ENCODE measurements at places on chromosomes 12 and 14.

- no peak for DNase-seq
These were observed 24.7 kb upstream of the P2RX4 start for GRCh38 chr12:121184984-121185889.

GRCh38 chr12:124744659-124745464 is 118.8 kb downstream of the SCARB1 start:
- DNase-seq = peak; percentile 34

- DNase-seq = no peak
These were observed 12.1 kb downstream of the C14orf93 start for GRCh38 chr14:22997676-22998323.

DNA sequence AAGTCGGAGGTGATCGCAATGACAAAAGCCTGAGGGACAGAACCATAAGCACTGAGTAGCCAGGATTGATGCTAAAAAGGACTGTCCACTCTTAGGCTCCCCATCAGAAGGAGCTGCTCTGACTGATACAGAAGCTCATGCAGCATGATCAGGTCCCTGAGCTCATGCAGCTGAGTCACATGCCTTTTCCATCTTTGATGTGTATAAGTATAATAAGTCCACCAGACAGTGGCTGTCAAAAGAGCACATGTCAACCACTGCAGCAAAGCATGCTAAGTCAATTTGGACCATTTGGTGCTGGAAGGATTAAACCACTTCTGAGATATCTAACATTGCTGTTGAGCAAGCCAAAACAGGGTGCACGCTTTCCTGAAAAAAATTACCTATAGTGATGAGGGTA is 144.1 kb downstream of the NTF3 start:
- no peak for DNase-seq

DNA sequence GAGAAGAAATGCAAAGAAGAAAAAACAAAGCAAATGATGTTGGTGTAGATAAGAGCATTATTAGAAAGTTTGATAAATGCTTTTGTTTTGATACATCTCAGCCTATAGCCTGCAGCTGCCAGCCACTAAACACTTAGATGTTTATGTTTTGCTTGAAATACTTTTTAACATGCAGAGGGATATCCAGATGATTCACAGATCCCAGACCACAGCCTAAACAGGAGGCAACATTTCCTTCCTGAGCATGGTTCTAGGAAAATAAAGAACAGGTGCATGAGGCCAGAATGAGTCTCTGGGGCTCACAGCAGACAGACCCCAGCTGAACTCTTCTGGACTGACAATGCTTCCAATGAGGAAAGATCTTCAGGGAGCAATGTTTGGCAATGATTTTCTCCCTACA is 103.7 kb upstream of the EEA1 start:
- no peak for DNase-seq

- no peak for DNase-seq
These were observed 39.9 kb upstream of the MDGA2 start for GRCh38 chr14:47715330-47715729.

- DNase-seq = no peak
These were observed 4.6 kb downstream of the DTX1 start for GRCh38 chr12:113061061-113061694.

DNA sequence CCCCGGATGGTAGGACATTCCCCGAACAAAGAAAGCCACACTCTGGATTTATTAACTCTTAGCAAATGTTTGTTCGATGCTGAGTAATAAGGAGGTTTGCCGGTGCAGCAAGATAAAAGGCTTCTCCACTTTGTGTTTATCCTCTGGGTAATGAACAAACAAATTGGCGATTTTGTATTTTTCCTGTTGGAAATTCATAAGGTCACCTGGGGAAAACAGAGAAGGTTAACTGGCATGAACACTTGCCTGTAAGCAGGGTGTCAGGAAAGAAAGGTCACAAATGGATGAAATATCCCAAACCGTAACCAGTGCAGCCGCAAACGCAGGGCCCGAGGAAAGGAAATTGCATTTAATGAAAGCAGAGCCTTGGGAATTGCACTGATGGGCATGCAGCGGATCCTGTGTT is 132.8 kb downstream of the RMST start:
- DNase-seq = no peak

- no peak for DNase-seq
These were observed 54.7 kb upstream of the EIF5 start for GRCh38 chr14:103279142-103280025.

DNA sequence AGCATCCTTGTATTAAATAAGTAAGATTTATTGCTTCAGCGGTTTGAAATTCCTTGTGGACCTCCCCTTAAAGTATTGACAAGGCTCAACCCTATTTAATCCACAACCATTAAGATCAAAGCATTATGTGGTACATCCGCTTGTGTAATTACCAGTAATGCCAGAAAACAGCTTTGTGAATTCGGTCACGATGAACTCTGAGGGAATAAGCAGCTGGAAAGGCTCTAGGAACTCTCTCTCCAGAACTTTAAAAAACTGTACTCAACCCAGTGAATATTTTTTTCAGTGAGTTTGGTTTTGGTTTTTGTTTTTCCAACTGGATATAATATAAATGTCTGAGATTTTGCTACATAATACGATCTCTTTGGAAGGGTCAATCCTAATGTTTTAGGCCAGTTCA is 49.3 kb upstream of the DIO2 start:
- no peak for DNase-seq

DNA sequence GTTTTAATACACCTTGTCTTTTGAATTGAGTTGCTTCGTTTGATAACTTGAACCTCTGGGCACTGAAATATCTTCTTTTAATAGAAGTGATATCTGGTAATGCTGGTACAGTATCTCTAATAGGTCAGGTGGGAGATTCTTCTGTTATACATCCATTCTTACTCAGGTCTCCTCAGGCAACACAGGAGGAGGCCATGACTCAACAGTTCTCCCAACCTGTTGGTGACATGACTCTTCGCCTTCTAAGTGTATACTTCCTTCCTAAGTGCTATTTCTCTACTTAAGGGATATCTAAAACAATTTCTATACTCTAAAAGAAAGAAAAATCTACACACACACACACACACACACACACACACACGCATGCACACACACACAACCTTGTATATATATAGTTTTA is 509.1 kb downstream of the PCNX1 start:
- no peak for DNase-seq

DNA sequence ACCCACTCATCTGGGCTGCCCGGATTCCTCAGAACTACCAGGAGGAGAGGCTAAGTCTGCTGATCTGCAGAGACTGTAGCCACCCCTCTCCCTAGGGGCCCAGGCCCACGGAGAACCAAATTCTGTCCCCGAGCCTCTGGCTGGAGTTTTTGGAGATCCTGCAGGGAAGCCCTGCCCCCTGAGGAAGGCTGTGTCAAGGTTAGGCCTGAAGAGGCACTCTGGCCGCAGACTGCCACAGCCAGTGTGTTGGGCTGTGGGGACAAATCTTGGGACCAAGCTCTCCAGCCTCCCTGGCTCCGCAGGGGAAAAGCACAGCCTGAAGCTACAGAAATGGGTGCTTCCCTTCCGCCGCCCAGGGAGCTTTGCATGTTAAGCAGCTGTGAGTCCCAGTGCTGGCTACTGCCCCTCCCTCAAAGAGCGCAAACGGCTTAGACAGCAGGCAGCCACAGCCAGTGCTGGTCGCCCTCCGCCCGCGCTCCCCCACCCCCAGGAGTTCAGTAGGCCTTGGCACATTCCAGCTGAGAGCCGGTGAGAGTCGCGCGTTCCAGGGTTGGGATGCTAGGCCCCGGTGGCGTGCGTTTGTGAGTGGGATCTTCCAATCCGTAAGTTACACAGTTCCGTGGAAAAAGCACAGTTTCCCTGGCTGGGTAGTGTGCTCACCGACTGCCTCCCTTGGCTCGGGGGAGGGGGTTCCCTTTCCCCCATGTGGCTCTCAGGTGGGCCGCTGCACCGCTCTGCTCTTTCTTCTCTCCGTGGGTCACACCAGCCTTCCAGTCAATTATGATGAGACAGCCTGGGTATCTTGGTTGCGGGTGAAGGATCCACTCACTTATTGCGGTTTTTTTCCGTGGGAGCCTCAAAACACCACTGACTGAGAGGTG is 13.2 kb downstream of the CLEC4E start:
- DNase-seq = no peak

GRCh38 chr14:94100847-94101246 is 9.7 kb upstream of the IFI27 start:
- no peak for DNase-seq

DNA sequence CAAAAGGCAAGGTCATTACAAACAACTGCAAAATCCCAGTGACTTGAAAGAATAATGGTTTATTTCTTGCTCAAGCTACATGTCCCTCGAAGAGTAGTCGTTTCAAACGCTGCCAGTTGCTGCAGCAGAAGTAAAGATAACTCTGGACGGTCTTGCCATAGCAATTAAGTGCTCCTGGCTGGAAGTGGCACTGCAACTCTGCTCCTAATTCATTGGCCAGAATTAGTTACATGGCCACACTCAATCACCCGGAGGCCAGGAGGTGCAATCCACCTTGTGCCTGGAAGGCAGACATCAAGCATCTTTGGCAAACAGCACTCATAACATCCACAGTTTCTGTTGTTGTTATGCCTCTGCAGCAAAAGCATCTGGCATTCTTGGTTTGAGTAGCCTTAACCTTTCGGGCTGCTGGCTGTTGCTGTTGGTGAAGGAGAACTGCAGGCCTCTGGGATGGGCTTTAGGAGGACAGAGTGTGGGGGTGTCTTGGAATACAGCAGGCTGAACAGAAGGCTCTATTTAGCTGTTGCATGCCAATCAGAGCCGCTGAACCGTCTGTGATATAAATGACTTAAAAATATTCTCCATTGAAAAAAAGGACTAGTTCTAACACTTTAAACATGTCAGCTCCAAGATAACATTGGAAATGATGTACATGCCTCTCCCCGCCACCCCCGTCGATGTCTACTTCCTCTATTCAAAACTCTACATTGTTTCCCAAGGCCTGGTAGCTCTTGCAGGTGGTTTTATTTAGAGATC is 123.5 kb upstream of the DYRK2 start:
- no peak for DNase-seq

DNA sequence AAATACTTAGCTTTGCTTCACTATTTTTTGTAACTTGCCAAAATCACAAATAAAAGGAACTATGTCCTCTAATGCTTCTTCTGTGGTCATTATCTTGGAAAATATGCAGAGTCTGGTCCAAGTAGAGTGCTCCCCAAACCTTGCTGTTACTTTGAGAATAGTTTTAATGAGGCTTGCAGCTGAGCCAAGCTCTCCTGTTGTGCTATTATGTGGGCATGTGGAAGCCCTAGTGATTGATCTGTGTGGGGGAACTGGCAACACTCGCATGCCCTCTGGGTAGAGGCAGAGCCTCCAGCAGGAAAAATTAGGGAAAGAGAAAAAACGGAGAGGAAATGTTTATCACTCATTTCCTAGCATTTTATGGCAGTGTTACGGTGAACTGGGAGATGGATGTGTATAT is 473.1 kb downstream of the EGLN3 start:
- DNase-seq = no peak

DNA sequence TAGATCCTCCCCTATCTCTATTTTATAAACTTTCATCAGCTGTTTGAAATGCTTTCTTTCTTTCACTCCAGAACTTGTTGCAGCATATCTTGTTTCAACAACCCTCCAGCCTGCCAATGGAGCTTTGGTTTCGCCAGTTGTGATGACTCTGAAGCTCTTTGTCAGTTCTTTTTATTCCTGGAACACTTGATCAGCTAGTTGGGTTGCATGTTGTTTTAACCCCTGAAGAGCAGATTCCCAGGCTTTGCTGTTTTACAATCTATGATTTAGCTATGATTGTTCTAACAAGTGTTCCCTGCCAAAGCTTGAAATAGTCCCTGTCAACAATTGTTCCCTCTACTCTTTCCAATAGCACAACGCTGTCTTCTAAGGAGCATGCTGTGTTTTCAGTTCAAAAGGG is 50.6 kb upstream of the FUT8 start:
- DNase-seq = no peak

- DNase-seq = no peak
These were observed 29.0 kb downstream of the PALS1 start for GRCh38 chr14:67270145-67270753.

DNA sequence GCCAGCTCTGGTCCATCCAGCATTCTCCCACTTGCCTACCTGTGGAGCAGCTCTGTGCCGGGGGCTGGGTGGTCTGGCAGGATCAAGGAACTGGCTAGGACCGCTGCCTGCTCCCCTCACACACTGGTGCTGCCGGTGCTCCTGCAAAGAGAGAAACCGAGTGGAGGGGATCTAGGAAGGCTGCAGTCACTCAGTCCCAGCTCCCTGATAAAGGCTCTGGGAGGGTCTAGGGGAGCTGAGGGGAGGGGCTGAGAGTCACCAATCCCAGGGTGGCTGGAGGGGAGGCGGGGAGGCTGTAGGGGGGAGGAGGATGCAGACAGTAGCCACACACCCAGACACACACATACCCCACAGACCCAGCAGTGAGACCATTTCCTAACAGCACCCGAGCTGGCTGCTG is at the start of gene TAC3:
TAC3 (minus strand) TSS at position 182 of the 400 bp plus-strand sequence. CDS start 732 bp downstream, outside the sequence.
- no peak for DNase-seq

DNA sequence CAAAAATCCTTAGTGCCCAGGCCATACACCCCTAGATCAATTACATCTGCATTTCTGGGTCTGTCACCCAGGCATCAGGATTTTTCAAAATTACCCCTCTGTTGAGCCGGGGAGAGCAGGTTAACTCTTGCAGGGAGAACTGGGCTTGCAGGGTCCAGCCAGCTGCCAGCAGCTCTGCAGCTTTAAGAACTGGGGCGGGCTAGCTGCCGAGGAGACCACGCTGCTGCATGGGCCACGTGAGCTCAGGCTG is at the start of gene DGLUCY:
DGLUCY (plus strand) TSS at position 245 of the 250 bp plus-strand sequence. CDS start 46,222 bp downstream, outside the sequence.
- no peak for DNase-seq

DNA sequence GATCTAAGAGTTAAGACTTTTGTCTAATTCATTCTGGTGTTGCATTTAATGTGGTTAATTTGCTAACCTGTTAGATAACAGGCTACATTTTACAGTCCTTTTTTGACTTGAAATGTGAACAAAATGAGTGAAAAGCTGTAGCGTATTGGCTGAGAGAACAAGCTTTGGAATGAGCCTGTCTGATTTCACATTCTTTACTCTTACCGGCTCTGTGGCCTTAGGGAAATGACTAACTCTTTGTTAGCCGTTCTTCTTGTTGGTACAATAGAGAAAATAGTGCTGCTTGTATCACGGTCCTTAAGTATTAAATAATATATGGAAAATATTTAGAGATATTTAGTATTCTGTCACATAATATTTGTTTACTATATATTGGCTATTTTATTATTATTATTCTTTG is 1.9 kb downstream of the MNAT1 start:
- no peak for DNase-seq

GRCh38 chr12:90619943-90620342 is 335.0 kb downstream of the CCER1 start:
- DNase-seq = no peak
